ENCODE measurements at places on chromosomes 4 and X.

DNA sequence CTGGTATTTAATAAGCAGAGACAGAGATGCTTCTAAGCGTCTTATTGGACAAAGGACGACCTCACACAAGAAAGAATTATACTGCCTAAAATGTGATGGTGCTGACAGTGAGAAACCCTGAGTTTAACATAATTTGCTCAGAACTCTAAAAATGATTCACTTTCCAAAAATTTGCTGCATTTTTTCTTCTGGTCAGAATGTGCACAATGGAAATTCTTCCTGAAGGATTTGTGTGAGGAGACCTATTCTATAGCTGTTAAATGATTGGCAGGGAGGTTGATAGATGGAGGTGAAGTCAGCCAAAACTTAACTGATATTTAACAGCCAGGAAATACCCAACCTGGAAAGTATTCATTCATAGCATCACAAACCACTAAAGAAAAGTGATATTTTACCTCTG, 1.7 kb downstream of the MAGEC3 start:
- DNase-seq = no peak

DNA sequence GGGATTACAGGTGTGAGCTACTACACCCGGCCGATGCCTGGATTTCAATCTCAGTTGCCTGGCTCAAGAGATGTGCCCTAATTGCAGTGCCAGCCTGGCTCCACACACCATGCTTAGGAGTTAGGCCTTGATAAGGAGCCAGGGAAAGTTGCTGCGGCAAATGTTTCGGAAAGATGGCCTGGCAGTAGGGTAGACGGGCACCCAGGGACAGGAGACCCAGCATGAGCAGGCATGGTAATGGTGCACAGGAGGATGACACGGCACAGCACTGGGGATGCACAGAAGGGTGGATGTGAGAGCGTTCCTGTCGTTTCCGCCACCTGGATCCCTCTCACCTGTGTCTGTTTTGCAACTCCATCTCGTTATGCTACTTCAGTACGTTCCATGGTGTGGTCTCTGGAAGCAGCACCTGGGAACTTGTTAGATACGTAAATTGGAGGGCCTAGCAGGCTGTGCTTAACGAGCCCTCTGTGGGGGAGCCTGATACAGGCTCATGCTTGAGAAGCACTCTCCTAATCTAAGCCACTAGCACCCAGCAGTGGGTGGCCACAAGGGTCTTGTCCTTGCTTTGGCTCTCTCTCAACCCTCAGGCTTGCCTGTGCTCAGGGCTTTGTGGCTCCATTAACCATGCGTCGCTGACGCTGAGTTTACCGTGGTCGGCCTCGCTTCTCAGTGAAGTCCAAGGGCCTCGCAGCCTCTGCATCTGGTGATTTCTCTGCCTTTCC, 20.3 kb downstream of the RNF4 start:
- DNase-seq = no peak

DNA sequence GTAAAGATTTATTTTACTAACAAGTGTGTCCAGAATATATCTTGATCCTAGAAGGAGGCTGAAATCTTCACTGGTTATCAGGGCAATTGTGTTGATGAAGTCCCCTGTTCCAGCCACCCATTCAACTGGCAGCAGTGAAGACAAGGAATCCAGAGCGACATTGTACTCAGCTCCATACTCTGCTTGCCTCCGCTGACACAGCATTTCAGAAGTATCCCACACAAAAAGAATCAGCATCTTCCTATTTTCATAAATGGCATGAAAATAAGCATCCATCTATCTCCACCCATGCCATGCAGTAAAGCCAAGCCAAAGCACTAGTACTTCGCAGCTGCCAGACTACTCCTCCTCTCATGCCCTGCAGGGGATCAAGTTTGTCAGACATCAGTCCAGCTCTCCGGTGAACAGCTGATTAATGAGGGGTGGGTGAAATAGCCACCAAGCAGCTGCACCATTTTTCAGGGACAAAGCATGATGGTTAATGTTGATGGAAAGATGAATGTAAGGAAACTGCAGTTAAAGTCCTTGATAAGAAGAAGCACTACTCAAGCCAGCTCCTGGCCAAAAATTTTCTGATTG, 54.0 kb downstream of the COL25A1 start:
- no peak for DNase-seq

- no peak for DNase-seq
Measured at GRCh38 chr4:38531141-38531727, 132.8 kb upstream of the KLF3 start.

GRCh38 chr4:8838961-8839431, 32.6 kb downstream of the HMX1 start:
- DNase-seq = no peak

- no peak for DNase-seq
Measured at GRCh38 chr4:6710282-6710681, 617 bp upstream of the MRFAP1L1 start.

DNA sequence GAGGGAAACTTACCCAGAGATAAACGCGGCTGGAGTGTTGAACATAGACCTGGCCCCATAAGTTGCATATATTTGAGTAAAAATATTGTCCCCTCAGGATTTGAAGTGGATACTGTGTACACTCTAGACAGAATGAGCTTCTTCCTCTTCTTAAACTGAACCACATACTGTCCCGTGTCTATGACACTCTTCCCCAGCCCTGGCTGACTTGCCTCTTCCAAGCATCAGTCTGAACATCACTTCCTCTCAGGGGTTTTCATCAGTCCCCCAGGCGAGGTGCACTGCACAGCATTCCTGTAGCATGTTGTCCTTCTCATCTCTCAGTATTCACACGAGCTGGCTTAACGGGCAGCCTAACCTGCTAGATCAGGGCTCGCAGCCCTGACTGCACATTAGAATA, 80.5 kb upstream of the TMEM150C start:
- DNase-seq = no peak

GRCh38 chrX:152445926-152446325, 5.2 kb downstream of the GABRA3 start:
- DNase-seq = no peak

DNA sequence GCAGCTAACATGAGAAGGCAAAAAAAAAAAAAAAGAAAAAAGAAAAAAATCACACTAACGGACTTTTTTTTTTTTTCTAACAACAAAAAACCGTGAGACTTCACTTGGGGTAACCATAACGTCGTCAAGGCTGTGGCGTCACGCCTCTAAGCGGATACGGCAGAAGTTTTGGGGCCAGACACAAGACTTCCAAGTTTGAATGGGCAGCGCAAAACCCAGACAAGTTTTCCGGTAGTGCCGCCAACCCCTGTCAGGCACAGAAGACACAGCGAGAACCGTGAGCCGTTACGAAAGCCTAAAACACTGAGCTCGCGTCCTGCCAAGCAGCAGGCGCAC, 556 bp upstream of the SMARCA5 start:
- no peak for DNase-seq

DNA sequence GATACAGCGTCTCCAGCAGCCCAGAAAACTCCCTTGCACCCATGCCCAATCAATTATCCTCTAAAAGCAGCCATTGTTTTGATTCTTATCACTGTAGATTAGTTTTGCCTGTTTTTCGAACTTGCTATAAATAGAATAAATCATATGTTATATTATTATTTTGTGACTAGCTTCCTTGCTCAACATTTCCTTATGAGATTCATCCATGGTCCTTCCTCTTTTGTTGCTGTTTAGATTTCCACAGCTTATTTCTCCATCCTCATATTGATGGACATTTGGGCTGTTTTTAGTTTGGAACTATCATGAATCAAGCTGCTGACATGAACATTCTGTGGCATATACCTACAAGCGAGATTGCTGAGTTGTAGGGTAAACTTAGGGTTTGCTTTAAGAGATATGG, 595.3 kb downstream of the BCOR start:
- no peak for DNase-seq

DNA sequence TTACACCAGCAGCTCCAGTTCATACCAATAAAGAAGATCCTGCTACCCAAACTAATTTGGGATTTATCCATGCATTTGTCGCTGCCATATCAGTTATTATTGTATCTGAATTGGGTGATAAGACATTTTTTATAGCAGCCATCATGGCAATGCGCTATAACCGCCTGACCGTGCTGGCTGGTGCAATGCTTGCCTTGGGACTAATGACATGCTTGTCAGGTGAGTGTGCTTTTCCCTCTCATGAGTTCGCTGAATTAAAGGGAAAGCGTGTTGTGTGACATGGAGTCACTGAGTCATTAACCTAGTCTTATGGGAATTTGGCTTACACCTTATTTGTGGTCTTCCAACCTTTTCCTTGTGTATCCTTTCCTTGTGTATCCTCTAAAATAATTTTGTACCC, 15.9 kb downstream of the TMEM165 start:
- no peak for DNase-seq

GRCh38 chrX:148536961-148537360, 36.5 kb downstream of the AFF2 start:
- DNase-seq = no peak

GRCh38 chr4:112642526-112642925, 5.6 kb downstream of the LARP7 start:
- DNase-seq = no peak

DNA sequence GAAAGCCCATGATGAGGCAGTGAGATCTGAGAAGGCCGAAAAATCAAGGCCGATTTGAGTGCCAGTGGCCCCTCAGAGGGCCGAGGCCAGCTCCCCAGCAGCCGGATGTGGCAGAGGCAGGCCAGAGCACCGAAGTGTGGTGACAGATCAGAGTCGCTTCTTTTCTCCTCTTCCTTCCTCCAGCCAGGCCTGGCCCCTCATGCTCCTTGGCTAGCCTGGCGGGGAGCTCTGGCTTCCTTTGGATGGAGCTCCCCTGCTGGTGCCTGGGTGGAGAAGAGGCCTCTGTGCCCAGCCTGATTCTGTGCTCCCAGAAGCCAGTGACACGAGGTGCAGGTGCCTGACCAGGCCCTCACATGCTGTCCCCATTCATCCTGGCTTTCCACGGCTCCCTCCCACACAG, 127.2 kb upstream of the PABPC4L start:
- no peak for DNase-seq

DNA sequence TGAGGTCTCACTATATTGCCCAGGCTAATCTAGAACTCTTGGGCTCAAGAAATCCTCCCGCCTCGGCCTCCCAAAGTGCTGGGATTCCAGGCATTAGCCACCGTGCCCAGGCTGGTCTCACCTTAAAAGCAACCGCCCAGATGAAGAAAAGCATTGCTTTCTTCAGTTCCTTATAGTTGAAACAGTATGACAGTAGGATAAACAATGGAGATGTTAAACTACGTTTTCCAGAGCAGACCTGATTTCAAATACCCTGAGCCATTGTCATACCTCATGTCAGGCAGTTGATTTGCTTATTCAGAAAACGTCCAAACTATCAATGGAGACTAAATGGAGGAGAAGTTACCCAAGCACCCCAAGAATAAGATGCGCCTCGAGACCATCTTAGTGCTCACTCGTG, 26.3 kb upstream of the TMEM131L start:
- no peak for DNase-seq

DNA sequence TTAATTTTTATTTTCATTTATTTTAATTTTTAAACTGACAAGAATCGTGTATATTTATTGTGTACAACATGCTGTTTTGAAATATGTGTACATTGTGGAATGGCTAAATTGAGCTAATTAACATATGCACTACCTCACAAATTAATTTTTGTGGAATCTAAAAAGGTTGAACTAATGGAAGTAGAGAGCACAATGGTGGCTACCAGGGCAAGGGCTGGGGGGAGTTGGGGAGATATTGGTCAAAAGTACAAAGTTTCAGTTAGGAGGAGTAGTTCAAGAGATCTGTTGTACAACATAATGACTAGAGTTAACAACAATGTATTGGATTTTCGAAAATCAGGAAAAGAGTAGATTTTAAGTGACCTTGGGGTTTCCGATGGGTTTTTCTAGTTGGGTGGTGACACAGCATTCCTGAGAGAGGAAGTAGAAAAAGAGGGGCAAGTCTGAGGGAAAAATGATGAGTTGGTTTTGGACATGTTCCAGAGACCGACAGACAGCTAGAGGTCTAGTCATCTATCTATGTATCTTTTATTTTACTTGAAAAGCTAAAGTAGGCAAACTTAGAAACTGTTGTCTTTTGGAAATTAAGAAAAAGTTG, 23.2 kb downstream of the APOO start:
- DNase-seq = no peak

- no peak for DNase-seq
Measured at GRCh38 chr4:15006416-15007024, 4.2 kb downstream of the CPEB2 start.

GRCh38 chr4:22504922-22505321, 10.9 kb downstream of the ADGRA3 start:
- DNase-seq = no peak

DNA sequence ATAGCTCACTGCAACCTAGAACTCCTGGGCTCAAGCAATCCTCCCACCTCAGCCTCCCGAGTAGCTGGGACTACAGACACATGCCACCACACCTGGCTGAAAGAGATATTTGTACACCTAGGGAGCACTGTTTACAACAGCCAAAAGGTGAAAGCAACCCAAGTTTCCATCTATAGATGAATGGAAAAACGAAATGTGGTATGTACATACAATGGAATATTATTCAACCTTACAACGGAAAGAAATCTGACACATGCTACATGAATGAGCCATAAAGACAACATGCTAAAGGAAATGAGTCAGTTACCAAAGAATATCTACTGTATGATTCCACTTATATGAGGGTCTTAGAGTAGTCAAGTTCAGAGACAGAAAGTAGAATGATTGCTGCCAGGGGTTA, 52.2 kb downstream of the ABCG2 start:
- DNase-seq = no peak

DNA sequence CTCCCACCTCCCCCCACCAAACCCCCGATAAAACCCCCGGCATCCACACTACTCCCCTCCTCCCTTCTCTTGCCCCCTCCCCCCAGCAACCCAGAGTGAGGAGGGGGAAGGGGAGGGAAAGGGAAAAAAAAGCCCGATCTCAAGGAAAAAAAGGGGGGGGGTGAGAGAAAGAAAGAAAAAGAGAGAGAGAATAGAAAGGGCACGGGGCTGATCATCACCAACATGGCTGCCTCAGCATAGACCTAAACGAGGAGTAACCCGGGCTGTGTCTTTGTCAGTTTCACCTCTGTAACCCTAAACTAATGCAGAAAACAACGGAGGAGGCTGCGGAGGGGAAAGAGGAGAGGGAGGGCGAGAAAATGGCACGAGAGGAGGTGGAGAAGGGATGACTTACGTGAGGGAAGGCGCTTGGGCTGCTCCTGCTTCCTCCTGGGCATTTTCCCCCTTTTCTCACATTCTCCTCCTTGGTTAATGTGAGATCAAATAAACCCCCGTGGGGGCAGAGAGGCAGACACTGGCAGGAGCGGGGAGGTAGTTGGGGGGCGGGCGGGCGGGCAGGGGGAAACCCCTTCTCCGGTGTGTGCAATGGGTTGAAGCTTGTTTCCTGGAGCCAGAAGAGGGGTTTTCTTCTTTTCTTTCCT, 532 bp downstream of the ZNF827 start:
- DNase-seq = peak; percentile 45

All from substantia nigra (tissue), 51 donors.